ENCODE measurements at places on chromosomes 12 and 14.

- DNase-seq: no peak
Observed at GRCh38 chr14:53147208-53147607, 5.9 kb downstream of the DDHD1 start.

DNA sequence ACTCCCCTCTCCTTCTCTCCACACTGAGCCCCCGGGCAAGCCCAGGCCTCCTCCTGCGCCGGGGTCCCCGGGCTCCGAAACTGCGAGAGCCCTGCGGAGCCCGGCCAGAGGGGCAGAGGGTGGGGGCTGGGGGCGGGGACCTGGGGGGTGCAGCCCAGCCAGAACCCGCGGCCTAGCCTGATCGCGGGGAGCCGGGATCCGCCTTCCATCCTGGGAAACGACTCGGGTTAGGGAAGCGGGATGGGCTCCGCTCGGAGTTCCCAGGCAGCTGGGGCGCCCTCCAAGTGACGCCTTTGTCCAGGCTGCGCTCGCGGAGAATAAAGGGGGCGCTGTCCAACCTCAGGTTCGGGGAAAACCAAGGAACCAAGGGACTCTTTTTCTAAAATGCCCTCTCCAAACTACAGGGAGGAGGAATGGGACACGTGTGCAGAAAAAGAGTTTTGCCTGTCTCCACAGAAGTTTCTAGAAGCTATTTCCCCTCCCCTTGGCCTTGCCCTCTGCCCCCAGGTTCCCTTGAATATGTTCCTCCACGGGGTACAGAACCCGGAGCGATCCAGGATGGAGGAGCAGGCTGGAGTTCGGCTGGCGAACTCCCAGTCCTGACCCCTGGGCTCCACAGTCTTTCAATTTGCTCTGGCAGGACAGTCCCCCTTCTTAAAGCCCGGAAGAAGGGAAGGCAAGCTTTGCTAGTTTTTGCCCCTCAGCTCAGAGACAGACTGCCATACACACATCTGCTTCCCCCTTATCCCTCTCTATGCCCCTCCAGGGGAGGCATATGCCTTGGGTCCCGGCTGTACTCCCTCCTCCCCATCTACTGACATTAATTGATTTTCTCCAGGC lies 13.9 kb downstream of the NKX2-1 start:
- no peak for DNase-seq

DNA sequence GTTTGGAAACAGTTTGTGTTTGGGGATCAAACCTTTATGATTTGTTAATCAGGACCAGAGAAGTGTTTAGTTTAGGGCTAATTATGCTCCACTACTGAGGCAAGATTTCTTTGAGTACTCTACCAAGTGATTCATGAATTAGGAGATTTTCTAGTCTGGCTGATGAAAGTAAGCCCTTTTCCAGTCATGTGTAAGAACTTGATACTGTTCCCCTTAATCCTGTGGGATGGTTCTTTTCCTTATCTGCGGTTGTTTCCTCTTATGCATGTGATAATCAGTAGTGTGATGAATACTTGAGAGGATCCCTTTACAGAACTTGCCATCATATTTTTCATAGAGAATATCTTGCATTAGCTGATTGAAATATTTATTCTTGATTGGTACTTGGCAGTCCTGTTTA lies 42.1 kb downstream of the DYRK2 start:
- no peak for DNase-seq

DNA sequence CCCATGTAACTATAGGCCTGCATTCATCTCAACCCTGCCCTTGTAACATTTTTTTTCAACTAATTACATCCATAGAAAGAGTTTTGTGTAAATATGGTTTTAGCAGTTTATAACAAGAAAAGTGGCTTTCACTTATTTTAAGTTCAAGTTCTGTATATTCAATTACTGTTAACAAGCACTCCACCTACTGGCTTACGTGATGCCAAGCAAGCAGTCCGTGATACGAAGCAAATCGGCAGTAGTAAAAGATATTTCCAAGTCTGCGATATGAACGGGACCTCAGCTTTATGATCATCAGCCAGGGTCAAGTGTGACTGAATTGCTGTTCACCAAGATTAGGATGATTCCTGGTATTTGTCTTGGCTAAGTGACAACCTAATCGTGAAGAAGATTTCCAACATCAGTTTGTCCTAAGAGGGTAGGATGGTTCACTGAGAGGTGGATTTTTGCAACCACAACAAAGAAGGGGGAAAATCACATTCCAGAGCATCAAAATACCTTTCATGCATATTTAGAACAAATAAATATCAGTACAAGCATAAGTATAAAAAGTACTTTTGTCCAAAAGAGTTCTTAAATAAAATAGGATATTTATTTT lies 456.2 kb downstream of the FOXG1 start:
- no peak for DNase-seq

- no peak for DNase-seq
Observed at GRCh38 chr12:12046401-12046800, 24.3 kb upstream of the BCL2L14 start.

- no peak for DNase-seq
Observed at GRCh38 chr12:102511575-102511974, 31.2 kb upstream of the IGF1 start.

GRCh38 chr14:95044463-95045105 lies 112.7 kb downstream of the DICER1 start:
- DNase-seq: no peak

DNA sequence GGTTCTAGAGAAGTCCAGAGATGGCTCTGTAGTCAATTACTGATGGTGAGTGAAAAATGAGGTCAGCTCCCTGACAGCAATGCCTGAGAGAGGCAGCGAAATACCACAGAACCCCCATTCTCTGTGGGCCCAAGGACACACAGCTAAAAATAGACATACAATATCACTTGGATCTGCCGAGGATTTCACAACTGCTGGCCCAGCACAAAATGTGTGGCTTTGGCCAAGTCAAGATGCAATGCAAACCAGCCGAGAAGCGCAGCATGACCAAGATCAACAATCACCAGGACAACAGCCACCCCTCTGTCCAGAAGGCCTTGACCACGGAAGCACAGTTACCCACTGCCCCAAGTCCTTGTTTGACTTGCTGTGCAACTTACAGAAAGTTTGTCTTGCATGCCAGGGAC lies 52.2 kb downstream of the CKAP4 start:
- DNase-seq: no peak

- no peak for DNase-seq
Observed at GRCh38 chr12:1281683-1282366, 290.8 kb downstream of the ERC1 start.

GRCh38 chr14:104195878-104196277 lies 57.5 kb downstream of the KIF26A start:
- no peak for DNase-seq

DNA sequence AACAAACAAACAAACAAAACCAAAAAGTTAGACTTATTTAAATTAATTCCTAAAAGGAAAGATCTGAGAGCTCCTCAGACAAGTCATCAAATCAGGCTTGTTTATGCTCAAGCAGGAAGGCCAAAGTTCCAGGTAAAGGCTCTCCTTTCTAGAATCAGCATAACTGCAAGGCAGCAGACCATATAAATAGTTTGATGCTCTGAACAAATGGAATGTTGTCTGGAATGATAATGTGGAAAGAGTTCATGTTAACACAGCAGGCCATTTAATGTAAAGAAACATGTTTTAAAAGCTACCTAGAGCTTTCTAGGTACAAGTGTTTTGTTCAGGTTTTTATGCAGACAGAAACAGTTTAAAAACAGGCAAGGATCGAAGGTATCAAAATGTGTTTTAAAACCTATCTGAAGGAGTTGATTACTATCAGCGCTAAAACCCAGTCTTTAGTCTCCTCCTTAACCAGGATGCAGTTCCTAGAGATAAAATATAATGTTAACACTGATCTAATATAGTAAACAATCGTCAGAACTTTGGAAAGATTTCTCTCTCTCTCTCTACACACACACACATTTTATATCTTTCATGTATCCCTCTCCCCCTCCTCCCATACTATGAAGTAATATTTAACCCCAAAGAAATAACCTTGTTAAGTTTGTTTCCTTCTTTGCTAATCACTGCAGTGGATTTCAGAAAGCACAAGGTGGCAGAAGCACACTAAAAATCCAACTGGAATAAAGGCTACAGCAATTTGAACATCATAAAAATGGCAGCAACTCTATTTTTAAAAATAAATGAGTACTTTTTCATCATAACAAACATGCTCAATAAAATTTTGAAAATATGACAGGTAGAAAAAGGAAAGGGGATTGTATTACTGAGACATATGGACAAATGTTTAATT lies 135.5 kb downstream of the PAWR start:
- no peak for DNase-seq

GRCh38 chr12:109736552-109737108 lies 23.0 kb downstream of the FAM222A start:
- DNase-seq: no peak

DNA sequence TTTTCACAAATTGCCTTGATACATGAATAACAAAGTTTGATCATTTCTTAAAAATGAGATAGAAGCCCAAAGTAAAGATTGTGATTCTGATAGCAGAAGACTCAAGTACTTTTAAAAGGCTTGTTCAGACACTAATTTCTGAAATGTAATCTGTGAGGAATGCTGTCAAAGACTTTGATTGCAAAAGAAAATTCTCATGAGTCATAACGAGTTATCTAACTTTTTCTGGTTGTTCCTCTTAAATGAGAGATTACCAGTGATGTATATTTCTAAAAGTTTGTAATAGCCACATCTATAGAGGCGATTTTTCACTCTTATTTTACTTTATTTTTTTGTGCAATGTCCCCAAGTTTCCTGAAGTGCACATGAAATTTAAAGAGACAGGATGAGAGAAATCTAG lies 7.0 kb downstream of the PYGL start:
- no peak for DNase-seq

- no peak for DNase-seq
Observed at GRCh38 chr14:58428118-58428683, 682 bp downstream of the KIAA0586 start.

DNA sequence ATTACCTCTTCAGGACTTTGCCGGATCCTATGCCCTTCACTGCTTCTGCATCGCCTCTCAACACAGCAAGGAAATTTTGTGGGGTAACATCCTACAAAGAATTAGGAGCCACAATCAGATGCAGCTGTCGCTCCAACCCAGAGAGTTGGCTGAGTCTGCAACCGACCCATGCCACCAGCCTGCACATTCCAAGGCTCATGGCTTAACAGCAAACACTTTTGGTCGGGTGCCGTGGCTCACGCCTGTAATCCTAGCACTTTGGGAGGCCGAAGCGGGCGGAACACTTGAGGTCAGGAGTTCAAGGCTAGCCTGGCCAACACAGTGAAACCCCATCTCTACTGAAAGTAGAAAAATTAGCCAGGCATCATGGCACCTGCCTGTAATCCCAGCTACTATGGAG lies 32.3 kb downstream of the LGMN start:
- DNase-seq: no peak

DNA sequence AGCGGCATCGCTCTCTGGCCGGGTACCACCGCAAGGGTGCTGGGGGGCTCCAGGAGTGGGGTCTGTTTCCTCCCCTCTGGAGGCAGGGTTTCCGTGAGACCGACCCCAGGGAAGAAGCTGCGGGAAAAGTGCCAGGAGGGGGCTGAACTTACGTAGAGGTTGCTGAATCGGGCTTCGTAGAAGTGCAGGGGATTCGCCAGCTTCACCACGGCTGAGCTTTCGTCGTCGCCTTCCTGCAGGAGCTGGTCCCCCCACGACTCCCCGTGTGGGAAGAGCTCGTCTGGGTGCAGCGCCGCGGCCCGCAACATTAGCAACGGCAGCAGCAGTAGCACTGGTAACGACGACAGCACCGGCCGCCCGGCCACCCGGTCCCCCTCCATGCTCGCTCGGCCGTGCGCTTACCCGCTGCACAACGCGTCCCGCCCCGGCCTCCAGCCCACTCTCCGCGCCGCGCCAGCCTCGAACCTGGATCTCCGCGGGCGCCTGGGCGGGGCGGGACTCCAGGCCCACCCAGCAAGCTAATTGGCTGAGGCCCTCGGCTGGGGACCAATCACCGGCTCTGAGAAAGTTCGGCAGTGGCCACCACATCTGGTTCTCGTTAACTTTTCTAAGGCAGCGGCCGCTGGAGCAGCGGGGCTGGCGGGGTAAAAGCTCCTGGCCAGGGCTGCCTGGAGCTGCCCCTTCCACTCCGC lies at the start of gene NID2:
Gene NID2, minus strand, starts transcription at position 445 of the 692 bp plus-strand sequence. Its CDS starts 65 bp downstream, at position 380.
- no peak for DNase-seq

- DNase-seq: no peak
Observed at GRCh38 chr12:62604373-62604772, 137.7 kb downstream of the MON2 start.

- DNase-seq: no peak
Observed at GRCh38 chr12:106981788-106982187, 5.2 kb downstream of the MTERF2 start.
